HFFc6 (cell line): ENCODE measurements at places on chromosomes 5 and 9. TPM values are rescaled to one million over a fixed set of nuclear protein-coding genes. Genes with fewer than 3 reads are reported as not detected.

PALM2AKAP2 gene
- total RNA-seq, result 22.8 and 33.1 TPM in 2 replicates

ISL1 gene
- 0.51 to 4.9 TPM (median 4.3 TPM) in 3 replicates for total RNA-seq

SV2C gene
- total RNA-seq, result not detected in 3 replicates

PTPDC1 gene
- total RNA-seq, result 2.5 and 2.8 TPM in 2 replicates

G3BP1 gene
- 242 to 288 TPM (median 248 TPM) in 3 replicates for total RNA-seq

GRM6 gene
- not detected in 3 replicates for total RNA-seq

BAG1 gene
- 26.3 to 31.4 TPM (median 30.1 TPM) in 3 replicates for total RNA-seq

GMCL2 gene
- not detected in 2 replicates for total RNA-seq

RASGRF2 gene
- total RNA-seq, result 0.16 and 0.97 TPM in 2 replicates

DIRAS2 gene
- not detected in 3 replicates for total RNA-seq

CCT5 gene
- 262 to 350 TPM (median 329 TPM) in 3 replicates for total RNA-seq

C1QTNF3 gene
- 0.32 to 0.66 TPM (median 0.62 TPM) in 3 replicates for total RNA-seq

GBGT1 gene
- total RNA-seq, result 1.3 and 1.7 TPM in 2 replicates

TLR4 gene
- 2.0 to 18.6 TPM (median 18.1 TPM) in 3 replicates for total RNA-seq

RLN1 gene
- total RNA-seq, result not detected in 3 replicates

EGR1 gene
- total RNA-seq, result 64.2 to 147 TPM (median 122 TPM) in 3 replicates

SLF1 gene
- total RNA-seq, result 3.8 TPM in 2 replicates

SPINK4 gene
- total RNA-seq, result not detected in 2 replicates

PCDHA6 gene
- total RNA-seq, result 0.07 TPM in 1 of 3 replicates, not detected in the others

DENND1A gene
- total RNA-seq, result 29.1 to 33.3 TPM (median 29.9 TPM) in 3 replicates

IL33 gene
- not detected in 3 replicates for total RNA-seq

TMEM161B gene
- total RNA-seq, result 9.2 to 10.1 TPM (median 10.0 TPM) in 3 replicates

GPRIN1 gene
- 2.5 to 5.4 TPM (median 3.2 TPM) in 3 replicates for total RNA-seq

TMEM174 gene
- total RNA-seq, result not detected in 3 replicates

OTULINL gene
- total RNA-seq, result 8.3 to 20.3 TPM (median 10.5 TPM) in 3 replicates

SARDH gene
- total RNA-seq, result 0.41 to 3.7 TPM (median 0.47 TPM) in 3 replicates

IFNA21 gene
- not detected in 3 replicates for total RNA-seq

XPA gene
- total RNA-seq, result 6.3 to 10.7 TPM (median 8.0 TPM) in 3 replicates

SPINK7 gene
- not detected in 2 replicates for total RNA-seq

ZNF484 gene
- total RNA-seq, result 5.9 to 7.0 TPM (median 6.3 TPM) in 3 replicates

LMBRD2 gene
- total RNA-seq, result 10.9 to 15.7 TPM (median 13.4 TPM) in 3 replicates

ZBED3 gene
- 1.7 to 2.4 TPM (median 2.1 TPM) in 3 replicates for total RNA-seq

MCC gene
- 2.6 to 4.9 TPM (median 4.5 TPM) in 3 replicates for total RNA-seq

RPP25L gene
- total RNA-seq, result 21.2 to 24.1 TPM (median 22.3 TPM) in 3 replicates

SLC6A19 gene
- total RNA-seq, result not detected in 3 replicates

C5orf58 gene
- not detected in 2 replicates for total RNA-seq

PCDH12 gene
- 0.02 to 0.27 TPM (median 0.10 TPM) in 3 replicates for total RNA-seq

IFNA5 gene
- not detected in 3 replicates for total RNA-seq

PPIC gene
- total RNA-seq, result 49.8 to 69.6 TPM (median 67.0 TPM) in 3 replicates

ASPN gene
- total RNA-seq, result 4.0 and 5.7 TPM in 2 replicates

CDH6 gene
- 0.27 to 5.1 TPM (median 0.95 TPM) in 3 replicates for total RNA-seq

TJP2 gene
- 22.7 to 48.7 TPM (median 24.0 TPM) in 3 replicates for total RNA-seq

CREBRF gene
- 9.5 to 14.8 TPM (median 10.3 TPM) in 3 replicates for total RNA-seq

RALGDS gene
- 14.2 to 19.4 TPM (median 15.8 TPM) in 3 replicates for total RNA-seq

HTR4 gene
- not detected in 2 replicates for total RNA-seq

PCDHA1 gene
- total RNA-seq, result 0.14 to 0.35 TPM in 2 of 3 replicates, not detected in the other
